AG04450 (cell line): ENCODE measurements at places on chromosomes 6 and 20.

DNA sequence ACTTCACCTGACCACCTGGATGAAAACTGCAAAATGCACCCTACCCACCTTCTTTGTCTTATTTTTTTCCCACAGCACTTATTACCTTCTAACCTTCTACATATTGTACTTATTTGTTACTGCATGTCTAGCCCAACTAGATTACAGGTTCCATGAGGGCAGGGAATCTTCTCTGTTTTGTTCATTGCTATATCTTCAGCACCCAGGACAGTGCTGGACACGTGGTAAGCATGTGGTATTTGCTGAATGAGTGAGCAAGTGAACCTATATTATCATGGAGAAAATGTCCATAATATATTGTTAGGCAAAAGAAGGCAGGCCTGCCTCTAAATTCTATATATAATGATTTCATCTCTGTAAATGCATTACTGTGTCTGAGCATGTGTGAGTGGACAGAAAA, 107.0 kb downstream of the TRERF1 start:
- no peak for DNase-seq

DNA sequence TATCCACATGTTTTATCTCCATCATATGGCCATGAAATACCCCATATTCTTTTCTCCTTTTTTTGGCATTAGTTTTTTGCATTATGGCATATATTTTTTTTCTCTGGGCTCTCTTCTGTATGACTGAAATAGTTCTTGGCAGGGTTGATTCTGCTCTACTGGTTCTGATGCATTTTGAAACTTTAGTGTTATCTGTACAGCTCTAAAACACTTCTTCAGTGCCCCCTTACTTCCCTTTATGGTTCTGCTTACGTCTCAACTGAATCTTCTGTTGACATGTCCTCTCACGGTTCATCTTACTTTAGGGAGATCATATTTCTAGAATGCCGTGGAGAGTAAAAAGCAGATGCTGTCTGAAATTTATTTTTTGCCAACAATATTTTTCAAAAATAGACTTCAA, 23.2 kb upstream of the TXNDC5 start:
- DNase-seq: no peak

DNA sequence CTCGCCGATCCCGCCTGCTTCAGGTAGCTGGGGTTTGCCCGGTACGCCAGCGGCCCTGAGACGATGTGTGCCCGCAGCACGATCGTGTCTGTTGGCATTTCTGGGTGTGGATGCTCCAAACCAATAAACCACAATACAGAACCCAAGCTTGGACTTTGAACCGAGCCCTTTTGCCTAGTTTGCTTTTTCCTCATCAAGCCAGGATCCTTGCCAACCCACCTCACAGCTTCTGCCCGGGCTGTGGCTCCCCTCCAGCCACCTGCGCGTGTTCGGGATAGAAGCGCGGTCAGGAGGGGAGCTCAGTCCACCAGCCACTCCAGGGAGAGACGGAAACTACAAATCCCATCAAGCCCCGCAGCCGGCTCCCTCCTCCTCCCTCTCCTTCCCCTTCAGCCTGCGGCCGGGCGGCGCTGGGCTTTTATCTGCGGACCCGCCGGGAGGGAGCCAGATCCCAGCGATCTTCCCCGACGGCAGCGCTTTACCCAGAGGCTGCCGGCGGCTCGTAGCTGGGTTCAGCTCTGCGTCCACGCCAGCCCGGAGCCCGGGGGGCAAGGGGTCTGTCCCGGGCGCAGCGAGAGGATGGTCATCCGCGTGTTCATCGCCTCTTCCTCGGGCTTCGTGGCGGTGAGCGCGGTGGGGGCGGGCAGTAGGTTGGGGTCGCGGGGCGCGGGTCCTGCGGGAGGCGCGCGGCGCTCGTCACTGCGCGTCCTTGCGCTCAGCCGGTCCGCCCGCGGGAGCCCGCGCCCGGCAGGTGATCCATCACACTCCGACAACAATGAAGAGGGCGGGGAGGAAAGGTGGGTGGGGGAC, at the start of gene SH3BGRL2:
TSS of gene SH3BGRL2 (plus strand) at position 447 of the 810 bp plus-strand sequence. CDS start at position 580, 133 bp downstream.
- DNase-seq: peak; percentile 24

GRCh38 chr20:61370841-61371303, 118.8 kb downstream of the CDH4 start:
- DNase-seq: no peak
